Stimulated activated CD4-positive, alpha-beta T cell treated with anti-CD3 and anti-CD28 coated beads, Interleukin-4, amount 100 ng/mL, for 24 hours (primary cell): ENCODE measurements at places on chromosomes 7 and 10.
A peak's percentile ranks its signal among the peaks of the same experiment; 100 is the strongest.

GRCh38 chr10:31358688-31359330, 39.8 kb downstream of the ZEB1 start:
- DNase-seq: no peak

GRCh38 chr10:102285133-102285532, 39.8 kb downstream of the GBF1 start:
- DNase-seq: no peak

GRCh38 chr7:36185092-36185491, 32.0 kb downstream of the EEPD1 start:
- DNase-seq: no peak

DNA sequence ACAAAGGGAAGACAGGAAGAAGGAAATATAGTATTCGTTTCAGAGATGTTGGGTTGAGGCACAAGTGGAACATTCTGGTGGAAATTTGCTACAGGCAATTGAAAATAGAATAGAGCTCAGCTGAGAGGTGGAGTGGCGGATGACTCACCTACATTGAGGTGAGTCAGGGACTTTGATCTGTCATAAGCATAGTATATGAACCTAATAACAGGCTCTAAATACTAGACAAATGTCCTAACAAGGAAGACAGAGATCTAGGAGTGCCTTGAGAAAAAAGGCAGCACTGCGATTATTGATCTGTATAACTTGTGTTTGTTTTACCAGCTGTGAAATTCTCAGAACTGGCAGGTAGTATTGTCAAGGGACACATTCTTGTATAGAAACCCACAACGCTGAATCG, 907 bp upstream of the IFRD1 start:
- peak; percentile 66 for DNase-seq

- DNase-seq: no peak
Measured at GRCh38 chr7:95871075-95871848, 98.9 kb downstream of the DYNC1I1 start.

GRCh38 chr7:70730451-70731110, 401.4 kb upstream of the GALNT17 start:
- no peak for DNase-seq
